Immature natural killer cell (primary cell): ENCODE measurements at places on chromosomes 2 and 18.
A peak's percentile ranks its signal among the peaks of the same experiment; 100 is the strongest.

GRCh38 chr2:147689220-147689909 lies 155.5 kb upstream of the ACVR2A start:
- DNase-seq, result no peak
- H3K4me3 ChIP-seq, result no peak overlapping the region
- no peaks in the 10 kb centered on the region for H3K4me1 ChIP-seq
- H3K36me3 ChIP-seq, result no peaks in the 10 kb centered on the region
- peaks cover 2% of the 10 kb centered on the region for H3K27me3 ChIP-seq

GRCh38 chr2:24515831-24516230 lies 24.8 kb downstream of the NCOA1 start:
- no peak overlapping the region for H3K4me3 ChIP-seq
- no peak for DNase-seq
- H3K36me3 ChIP-seq, result no peaks in the 10 kb centered on the region
- H3K4me1 ChIP-seq, result peaks cover 77% of the 10 kb centered on the region
- H3K27me3 ChIP-seq, result peaks cover 2% of the 10 kb centered on the region

DNA sequence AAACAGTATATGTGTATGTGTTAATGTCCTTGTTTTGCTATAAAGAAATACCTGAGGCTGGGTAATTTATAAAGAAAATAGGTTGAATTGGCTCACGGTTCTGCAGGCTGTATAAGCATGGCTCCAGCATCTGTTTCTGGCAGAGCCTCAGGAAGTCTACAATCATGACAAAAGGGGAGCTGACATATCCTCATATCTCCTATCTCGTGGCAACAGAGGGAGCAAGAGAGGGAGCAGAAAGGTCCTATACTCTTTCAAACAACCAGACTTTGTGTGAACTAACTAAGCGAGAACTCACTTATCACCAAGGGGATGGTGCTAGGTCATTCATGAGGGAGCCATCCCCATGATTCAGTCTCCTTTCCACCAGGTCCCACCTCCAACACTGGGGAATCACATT lies 13.0 kb downstream of the CALCRL start:
- no peak for DNase-seq
- no peaks in the 10 kb centered on the region for H3K4me1 ChIP-seq
- H3K27ac ChIP-seq, result no peak overlapping the region
- no peak overlapping the region for H3K4me3 ChIP-seq
- H3K36me3 ChIP-seq, result no peaks in the 10 kb centered on the region
- no peaks in the 10 kb centered on the region for H3K27me3 ChIP-seq

DNA sequence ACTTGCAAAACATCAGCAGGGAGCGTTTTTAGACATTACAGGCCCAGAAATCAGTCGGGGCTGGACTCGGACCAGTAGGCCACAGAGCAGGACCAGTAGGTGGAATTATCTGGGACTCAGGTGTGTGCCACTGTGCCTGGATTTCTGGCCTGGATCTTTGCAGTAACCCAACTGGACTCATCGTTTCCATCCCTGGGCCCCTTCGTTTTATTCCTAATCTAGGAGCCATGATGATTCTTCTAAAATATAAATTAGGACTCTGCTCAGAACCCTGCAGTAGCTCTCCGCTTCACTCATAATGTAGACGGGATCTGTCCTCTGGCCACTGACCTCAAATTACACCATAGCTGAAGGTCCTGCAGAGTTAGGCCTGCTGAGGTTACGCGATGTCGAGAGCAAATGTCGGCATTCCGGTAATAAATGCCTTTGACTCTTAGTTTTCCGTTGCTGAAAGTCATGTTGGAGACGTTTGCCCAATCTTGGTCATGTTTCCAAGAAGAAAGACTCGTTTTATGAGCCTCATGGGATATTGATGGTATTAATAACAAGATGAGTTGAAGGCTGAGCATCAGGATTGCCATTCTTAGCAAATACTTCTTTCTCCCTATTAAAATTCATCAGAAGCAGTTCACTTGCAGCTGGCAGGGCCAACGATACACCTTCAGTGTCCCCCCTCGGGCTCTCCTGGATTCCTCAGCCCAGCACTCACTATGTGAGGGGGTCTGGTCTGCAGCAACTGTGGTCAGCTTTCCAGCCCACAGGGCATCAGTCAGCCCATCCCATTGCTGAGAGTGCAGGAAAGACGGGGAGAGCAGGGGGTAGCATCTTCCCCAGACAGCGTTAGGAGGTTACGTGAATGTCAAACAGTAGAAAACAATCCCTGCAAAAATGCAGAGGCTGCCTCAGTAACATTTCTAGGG lies 39.9 kb upstream of the KLF11 start:
- H3K4me3 ChIP-seq, result no peak overlapping the region
- H3K4me1 ChIP-seq, result peaks cover 6% of the 10 kb centered on the region
- H3K27ac ChIP-seq, result no peak overlapping the region
- H3K36me3 ChIP-seq, result no peaks in the 10 kb centered on the region
- no peaks in the 10 kb centered on the region for H3K27me3 ChIP-seq
- DNase-seq, result no peak

- H3K27me3 ChIP-seq, result peaks cover 2% of the 10 kb centered on the region
- peaks cover 7% of the 10 kb centered on the region for H3K4me1 ChIP-seq
- H3K36me3 ChIP-seq, result no peaks in the 10 kb centered on the region
- no peak for DNase-seq
- H3K27ac ChIP-seq, result no peak overlapping the region
- H3K4me3 ChIP-seq, result no peak overlapping the region
Measured at GRCh38 chr2:45782986-45783385, 131.5 kb downstream of the PRKCE start.

GRCh38 chr2:71071681-71072398 lies 3.4 kb downstream of the NAGK start:
- peaks cover 75% of the 10 kb centered on the region for H3K4me1 ChIP-seq
- H3K4me3 ChIP-seq, result peak overlapping the region; percentile 20
- peaks cover 9% of the 10 kb centered on the region for H3K27me3 ChIP-seq
- H3K27ac ChIP-seq, result peak overlapping the region; percentile 100
- DNase-seq, result peak; percentile 17

DNA sequence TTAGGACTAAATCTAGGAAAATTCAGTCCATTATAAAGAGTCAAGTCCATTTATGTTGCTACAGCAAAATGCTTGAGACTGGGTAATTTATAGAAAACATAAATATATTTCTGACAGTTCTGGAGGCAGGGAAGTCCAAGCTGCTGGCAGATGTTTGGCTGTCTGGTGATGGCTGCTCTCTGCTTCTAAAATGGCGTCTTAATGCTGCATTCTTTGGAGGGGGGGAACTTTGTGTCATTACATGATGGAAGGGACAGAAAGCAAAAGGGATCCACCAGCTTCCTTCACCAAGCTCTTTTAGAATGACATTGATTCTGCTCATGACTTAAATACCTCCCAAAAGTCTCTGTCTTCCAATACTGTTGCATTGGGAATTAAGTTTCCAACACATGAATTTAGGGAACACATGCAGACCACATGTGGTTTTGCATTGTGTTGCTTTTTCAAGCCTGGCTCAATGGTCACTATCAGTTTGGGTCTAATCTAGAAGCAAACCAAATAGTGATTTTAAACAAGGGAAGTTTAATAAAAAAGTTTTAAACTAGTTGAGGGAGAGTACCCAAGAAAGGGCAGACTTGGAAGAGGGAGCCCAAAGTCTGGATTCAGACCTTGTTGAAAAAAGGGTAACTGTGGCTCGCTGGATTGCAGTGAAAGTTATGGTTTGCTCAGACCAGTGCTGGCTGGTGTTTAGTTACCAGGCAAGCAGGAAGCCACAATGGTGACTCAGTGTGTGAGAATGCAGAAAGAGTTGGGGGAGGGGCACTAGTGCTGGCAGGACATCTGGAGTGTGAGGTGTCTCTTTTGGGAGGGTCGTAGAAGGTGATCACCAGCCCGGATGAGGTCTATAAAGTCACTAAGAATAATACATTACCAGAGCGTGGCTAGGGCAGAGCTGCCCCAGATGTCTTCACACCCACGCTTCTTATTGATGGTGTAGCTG lies 30.8 kb downstream of the C18orf54 start:
- peak overlapping the region; percentile 2 for H3K4me3 ChIP-seq
- no peaks in the 10 kb centered on the region for H3K36me3 ChIP-seq
- H3K27ac ChIP-seq, result no peak overlapping the region
- H3K27me3 ChIP-seq, result peaks cover 6% of the 10 kb centered on the region
- peaks cover 14% of the 10 kb centered on the region for H3K4me1 ChIP-seq

DNA sequence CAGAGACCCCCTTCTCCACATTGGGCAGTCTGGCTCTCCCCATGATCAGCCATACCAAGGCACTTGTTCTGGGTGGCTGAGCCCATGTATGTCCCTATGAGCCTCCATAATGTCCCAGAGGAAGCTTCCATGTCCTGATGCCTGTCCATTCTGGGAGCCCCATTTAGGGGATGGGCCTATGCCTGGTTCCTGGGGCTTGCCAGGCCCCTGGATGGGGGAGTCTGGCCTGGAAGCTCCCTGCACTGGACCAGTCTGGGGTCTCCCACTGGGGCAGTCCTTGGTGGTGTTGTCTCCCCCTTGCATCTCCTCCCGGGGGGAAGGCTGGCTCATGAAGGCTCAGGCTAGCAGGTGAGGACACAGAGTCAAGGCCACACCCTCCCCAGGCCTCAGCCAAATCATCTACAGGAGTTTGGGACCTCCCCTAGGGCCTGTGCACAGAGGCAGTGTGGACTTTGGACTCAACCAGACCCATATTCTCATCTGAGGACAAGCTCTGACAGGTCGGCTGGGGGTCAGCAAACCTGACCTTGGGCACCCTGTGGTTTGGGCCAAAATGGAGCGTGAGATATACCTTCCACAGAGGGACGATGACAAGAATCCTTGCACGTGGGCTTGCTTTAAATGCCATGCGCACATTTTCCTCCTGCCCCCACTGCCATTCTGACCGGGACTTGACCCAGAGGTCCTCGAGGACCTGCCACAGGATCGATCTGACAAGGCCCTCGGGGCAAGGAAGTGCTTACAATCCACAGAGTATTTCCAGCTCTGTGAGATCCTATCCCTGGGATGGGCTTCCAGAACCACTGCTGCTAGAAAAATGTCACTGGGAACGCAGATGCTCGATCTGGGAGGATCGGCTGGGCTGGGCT lies 38.8 kb downstream of the INHBB start:
- DNase-seq, result no peak
- no peak overlapping the region for H3K27ac ChIP-seq
- H3K4me1 ChIP-seq, result no peaks in the 10 kb centered on the region
- no peak overlapping the region for H3K4me3 ChIP-seq
- peaks cover 2% of the 10 kb centered on the region for H3K27me3 ChIP-seq

GRCh38 chr2:14717131-14717530 lies 84.6 kb downstream of the LRATD1 start:
- DNase-seq, result no peak
- no peaks in the 10 kb centered on the region for H3K4me1 ChIP-seq
- no peak overlapping the region for H3K4me3 ChIP-seq

GRCh38 chr18:22091341-22091740 lies 78.0 kb upstream of the GATA6 start:
- H3K4me1 ChIP-seq, result no peaks in the 10 kb centered on the region
- DNase-seq, result no peak
- no peaks in the 10 kb centered on the region for H3K36me3 ChIP-seq
- H3K4me3 ChIP-seq, result no peak overlapping the region

- H3K4me3 ChIP-seq, result no peak overlapping the region
- peaks cover 2% of the 10 kb centered on the region for H3K27me3 ChIP-seq
- no peak overlapping the region for H3K27ac ChIP-seq
- DNase-seq, result no peak
- no peaks in the 10 kb centered on the region for H3K4me1 ChIP-seq
Measured at GRCh38 chr2:111031546-111032478, 88.9 kb upstream of the BCL2L11 start.

DNA sequence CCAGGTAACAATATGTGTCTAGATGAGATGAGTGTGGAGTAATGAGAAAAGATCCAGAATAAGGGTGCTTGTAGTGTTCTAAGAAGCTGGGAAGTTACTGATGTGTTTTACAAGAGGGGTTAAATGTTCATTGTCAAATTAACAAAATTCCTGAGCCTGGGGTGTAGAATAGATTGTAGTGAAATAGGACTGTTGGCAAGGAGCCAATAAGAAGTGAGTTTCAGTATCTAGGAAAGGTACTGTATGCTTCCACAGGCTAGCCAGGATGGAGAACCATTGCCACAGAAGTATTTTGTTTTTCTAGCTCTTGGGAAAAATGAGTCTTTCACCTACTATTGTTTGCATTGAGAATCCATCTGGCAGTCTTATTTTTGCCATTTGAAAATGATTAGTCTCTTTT lies 10.5 kb downstream of the DOK6 start:
- no peak overlapping the region for H3K4me3 ChIP-seq
- DNase-seq, result no peak
- peaks cover 6% of the 10 kb centered on the region for H3K27me3 ChIP-seq
- H3K27ac ChIP-seq, result no peak overlapping the region

- H3K27ac ChIP-seq, result no peak overlapping the region
- DNase-seq, result peak; percentile 53
- no peaks in the 10 kb centered on the region for H3K4me1 ChIP-seq
- peaks cover 6% of the 10 kb centered on the region for H3K36me3 ChIP-seq
- peak overlapping the region; percentile 58 for H3K4me3 ChIP-seq
- peaks cover 7% of the 10 kb centered on the region for H3K27me3 ChIP-seq
Measured at GRCh38 chr2:238240757-238241711, 1.2 kb upstream of the HES6 start.

DNA sequence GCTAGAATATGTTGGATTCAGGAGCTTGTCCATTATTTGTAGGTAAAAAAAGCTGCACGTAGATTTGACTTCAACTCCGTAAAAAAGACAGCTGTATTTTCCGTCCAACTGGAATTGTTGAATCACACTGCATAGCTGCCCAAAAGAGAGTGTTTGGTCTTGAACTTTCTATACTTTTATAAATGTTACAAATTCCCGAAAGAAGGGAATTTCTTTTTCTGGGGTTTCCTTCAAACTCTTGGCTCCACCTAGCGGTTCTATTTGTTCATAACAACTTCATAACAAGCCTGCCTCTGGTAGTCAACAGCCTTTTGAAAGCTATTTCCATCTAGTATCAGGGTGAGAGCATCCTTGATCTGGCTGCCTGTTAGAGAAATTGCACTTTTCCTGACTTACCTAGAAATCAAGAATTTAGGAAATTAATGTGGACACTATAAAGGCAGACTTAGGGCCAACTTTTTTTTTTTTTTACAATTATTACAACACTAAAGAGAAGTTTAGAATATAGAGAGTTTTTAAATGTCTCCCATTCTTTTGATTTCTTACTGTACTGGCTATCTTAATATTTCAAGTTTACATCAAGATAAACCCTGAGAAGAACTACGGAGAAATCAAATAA lies 48.1 kb downstream of the TMEM185B start:
- peaks cover 31% of the 10 kb centered on the region for H3K4me1 ChIP-seq
- peaks cover 4% of the 10 kb centered on the region for H3K27me3 ChIP-seq
- H3K4me3 ChIP-seq, result no peak overlapping the region
- H3K27ac ChIP-seq, result peak overlapping the region; percentile 70
- peak; percentile 43 for DNase-seq

DNA sequence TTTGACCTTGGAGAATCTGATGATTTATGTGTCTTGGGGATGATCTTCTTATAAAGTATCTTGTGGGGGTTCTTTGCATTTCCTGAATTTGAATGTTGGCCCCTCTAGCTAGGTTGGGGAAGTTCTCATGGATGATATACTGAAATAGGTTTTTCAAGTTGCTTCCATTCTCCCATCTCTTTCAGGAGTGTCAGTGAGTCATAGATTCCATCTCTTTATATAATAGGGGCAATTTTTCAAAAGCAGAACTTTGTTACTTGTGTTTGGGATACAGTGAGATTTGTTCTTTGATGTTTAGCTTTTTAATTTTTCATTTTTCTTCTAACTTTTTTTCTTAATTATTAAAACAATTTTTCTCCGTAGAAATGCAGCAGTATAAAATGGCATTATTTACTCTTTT lies 19.4 kb downstream of the TMEM87B start:
- DNase-seq, result no peak
- no peak overlapping the region for H3K4me3 ChIP-seq
- H3K27me3 ChIP-seq, result no peaks in the 10 kb centered on the region
- peaks cover 71% of the 10 kb centered on the region for H3K36me3 ChIP-seq
- no peak overlapping the region for H3K27ac ChIP-seq

- H3K27me3 ChIP-seq, result no peaks in the 10 kb centered on the region
- peaks cover 7% of the 10 kb centered on the region for H3K4me1 ChIP-seq
- H3K36me3 ChIP-seq, result peaks cover 8% of the 10 kb centered on the region
Measured at GRCh38 chr2:241673189-241673663, 13.4 kb downstream of the DTYMK start.
